ENCODE measurements at places on chromosomes 7 and 10.

GRCh38 chr7:101465131-101465530 is 102.5 kb downstream of the COL26A1 start:
- no peak overlapping the region for H3K27ac ChIP-seq
- no peaks in the 10 kb centered on the region for H3K4me1 ChIP-seq
- no peaks in the 10 kb centered on the region for H3K27me3 ChIP-seq
- no peak overlapping the region for H3K4me3 ChIP-seq
- no peak for DNase-seq

- no peak overlapping the region for H3K27ac ChIP-seq
- H3K36me3 ChIP-seq: peaks cover 44% of the 10 kb centered on the region
- DNase-seq: no peak
- H3K4me3 ChIP-seq: no peak overlapping the region
These were observed 53.6 kb downstream of the DLD start for GRCh38 chr7:107944411-107945169.

DNA sequence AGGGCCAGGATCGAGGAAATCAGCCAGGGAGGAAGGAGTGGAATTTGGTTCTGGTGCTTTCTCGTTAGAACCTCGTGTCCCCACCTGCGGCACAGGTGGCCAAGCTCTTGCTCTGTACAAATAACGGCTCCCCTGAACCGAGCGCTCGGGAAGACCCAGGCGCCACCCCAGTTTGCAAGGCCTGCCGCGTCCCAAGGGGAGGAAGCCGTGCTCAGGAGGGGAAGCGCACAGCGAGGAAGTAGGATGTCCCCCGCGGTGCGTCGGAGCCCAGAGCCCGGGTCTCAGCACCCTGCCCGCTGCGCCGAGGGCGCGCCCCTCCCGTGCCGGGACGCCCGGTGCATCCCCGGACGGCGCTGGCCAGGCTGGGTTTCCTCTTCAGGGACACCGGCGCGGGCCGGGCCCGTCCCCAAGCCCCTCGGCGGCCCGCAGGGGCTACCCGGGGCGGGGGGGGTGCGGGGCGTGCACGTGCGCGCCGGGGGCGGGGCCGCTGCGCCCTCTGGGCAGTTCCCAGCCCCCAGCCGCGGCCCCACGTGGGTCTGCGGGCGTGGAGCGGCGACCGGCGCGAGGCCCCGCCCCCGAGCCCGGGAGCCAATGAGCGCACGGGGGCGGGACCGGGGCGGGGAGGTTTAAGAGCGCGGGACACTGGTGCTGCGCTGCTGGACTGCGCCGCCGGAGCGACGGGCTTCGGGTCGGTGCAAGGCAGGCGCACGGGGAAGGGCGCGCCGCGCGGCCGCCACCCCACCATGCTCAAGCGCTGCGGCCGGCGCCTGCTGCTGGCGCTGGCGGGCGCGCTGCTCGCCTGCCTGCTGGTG is at the start of gene LFNG:
LFNG (plus strand) TSS at position 656 of the 812 bp plus-strand sequence; CDS start at position 744, 88 bp downstream.
- H3K4me1 ChIP-seq: peaks cover 51% of the 10 kb centered on the region
- peak within 1 kb of the TSS; percentile 63 for H3K4me3 ChIP-seq
- peaks cover 3% of the 10 kb centered on the region for H3K27me3 ChIP-seq
- H3K36me3 ChIP-seq: no peaks in the 10 kb centered on the region

GRCh38 chr10:19958787-19959186 is 142.6 kb downstream of the PLXDC2 start:
- peaks cover under 1% of the 10 kb centered on the region for H3K4me1 ChIP-seq
- H3K27me3 ChIP-seq: no peaks in the 10 kb centered on the region
- no peak overlapping the region for H3K4me3 ChIP-seq
- DNase-seq: no peak
- no peak overlapping the region for H3K27ac ChIP-seq
- H3K36me3 ChIP-seq: no peaks in the 10 kb centered on the region

GRCh38 chr10:12225444-12225843 is 29.5 kb downstream of the CDC123 start:
- no peak for DNase-seq
- H3K36me3 ChIP-seq: no peaks in the 10 kb centered on the region
- H3K27me3 ChIP-seq: no peaks in the 10 kb centered on the region
- H3K27ac ChIP-seq: no peak overlapping the region

GRCh38 chr10:98567391-98568133 is 120.8 kb upstream of the HPS1 start:
- H3K36me3 ChIP-seq: no peaks in the 10 kb centered on the region
- no peak overlapping the region for H3K4me3 ChIP-seq
- H3K27me3 ChIP-seq: no peaks in the 10 kb centered on the region
- H3K4me1 ChIP-seq: no peaks in the 10 kb centered on the region
- no peak for DNase-seq
- H3K27ac ChIP-seq: no peak overlapping the region

DNA sequence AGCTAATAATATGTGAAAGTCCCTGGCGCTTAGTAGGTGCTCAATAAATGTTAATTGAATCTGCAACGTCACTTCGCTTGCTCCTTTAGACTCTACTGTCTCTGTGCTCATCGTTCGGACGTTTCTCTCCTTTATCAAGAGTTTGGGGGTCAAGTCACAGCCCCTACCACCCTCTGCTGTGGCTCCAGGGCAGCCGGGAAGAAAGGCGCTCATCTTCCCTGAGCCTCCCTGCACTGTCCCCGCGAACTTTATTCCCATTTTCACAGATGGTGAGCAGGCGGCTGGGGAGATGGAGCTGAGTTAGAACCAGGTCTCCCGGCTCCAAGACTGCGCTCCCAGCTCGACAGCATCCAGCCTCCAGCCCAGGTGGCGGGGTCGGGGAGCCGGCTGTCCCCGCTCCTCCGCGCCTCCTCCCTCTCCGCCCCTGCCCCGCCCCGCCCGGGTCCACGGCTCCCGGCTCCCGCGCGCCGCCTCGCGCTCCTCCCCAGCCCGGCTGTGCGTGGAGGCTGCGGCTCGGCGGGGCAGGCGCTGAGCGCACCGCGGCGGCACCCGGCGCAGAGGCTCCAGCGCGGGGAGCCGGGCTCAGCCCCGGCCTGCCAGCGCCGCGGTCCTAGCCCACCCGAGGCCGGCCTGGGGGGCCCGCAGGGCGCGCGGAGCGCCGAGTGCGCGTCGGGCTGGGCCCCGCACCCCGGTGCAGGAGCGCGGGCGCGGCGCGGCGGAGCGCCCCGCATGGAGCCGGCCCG is at the start of gene CLEC2L:
CLEC2L (plus strand) TSS at position 487 of the 743 bp plus-strand sequence; CDS start at position 730, 243 bp downstream.
- no peak within 1 kb of the TSS for H3K27ac ChIP-seq
- no peaks in the 10 kb centered on the region for H3K4me1 ChIP-seq
- no peak within 1 kb of the TSS for H3K4me3 ChIP-seq
- no peak for DNase-seq
- peaks cover 56% of the 10 kb centered on the region for H3K27me3 ChIP-seq

- no peak overlapping the region for H3K4me3 ChIP-seq
- no peak for DNase-seq
- H3K4me1 ChIP-seq: no peaks in the 10 kb centered on the region
- H3K27ac ChIP-seq: no peak overlapping the region
These were observed 206.6 kb downstream of the BAMBI start for GRCh38 chr10:28883741-28884423.

DNA sequence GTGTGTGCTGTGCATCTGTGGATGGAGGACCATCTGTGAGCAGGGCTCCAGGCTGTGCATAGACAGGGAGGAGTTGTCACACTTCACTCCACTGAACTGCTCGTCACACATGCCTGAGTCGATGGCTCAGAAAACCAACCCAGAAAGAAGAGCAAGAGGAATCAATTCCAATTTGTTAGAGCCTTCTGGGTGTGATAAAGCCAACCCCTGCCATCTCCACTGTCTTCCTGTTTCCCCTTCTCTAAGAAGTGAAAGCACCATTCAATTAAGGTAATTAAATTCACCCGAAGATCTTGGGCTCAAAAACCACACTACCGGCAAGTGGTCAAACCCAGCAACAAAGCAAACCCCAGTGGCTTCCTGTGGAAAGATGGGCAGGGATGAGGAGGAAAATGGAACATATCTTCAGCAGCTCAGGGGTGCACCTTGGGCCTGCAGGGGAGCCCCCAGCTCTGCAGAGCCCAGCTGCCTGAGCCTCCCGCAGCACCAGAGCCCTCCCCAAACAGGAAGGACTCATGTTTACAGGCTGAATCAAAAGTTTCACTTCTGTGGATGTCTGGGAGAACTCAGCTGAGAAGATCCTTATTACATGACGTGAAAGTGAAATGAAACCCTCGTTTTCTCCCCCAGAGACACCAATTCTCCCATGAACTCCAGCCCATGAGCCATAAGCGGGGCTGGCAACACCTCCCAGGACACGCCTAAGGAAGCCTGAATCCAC is 10.9 kb downstream of the C10orf71 start:
- no peaks in the 10 kb centered on the region for H3K36me3 ChIP-seq
- no peak overlapping the region for H3K4me3 ChIP-seq
- DNase-seq: no peak
- H3K27me3 ChIP-seq: no peaks in the 10 kb centered on the region

DNA sequence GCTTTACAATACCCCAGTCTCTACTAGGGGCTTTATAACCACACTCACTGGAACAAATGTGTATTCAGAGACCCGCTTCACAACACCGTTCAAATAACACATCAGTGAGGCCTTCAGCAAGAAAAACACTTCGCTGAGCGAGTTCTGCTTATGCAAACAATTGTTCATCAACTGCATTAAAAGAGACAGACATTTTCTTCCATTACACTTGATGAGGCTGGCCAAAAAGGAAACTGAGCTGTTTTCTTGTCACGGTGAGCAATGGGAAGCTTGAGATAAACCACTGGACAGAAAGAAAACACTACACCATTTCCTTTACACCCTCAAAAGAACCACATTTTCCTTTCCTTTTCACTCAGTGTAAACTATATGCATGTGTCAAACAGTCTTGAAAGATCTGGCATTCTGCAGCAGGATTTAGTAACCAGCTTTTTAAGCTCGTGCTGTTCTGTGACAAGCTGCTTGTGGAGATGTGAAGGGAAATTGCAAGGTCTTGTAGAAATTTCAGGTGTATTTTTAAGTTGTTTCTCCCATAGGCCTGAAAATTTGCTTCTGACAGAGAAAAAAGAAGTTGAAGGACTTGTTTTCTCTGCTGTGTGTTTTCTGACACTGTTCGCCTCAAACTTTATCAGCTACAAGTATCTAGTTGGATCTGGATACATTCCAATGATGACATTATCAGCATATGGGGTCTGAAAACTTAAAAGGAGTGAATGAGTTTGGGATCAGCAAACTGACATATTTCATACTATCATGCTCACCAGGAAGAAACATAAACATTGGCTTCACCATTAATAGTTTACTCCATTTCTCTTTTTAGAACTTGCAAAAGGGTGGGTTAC is 693.1 kb downstream of the PARD3 start:
- no peak overlapping the region for H3K27ac ChIP-seq
- no peaks in the 10 kb centered on the region for H3K36me3 ChIP-seq
- DNase-seq: no peak
- no peaks in the 10 kb centered on the region for H3K27me3 ChIP-seq

Measured in keratinocyte (primary cell).